ENCODE measurements at places on chromosomes 7 and 10.
A peak's percentile ranks its signal among the peaks of the same experiment; 100 is the strongest.

- no peak for DNase-seq
Measured at GRCh38 chr10:119313644-119314043, 106.3 kb downstream of the GRK5 start.

GRCh38 chr7:133676805-133677370 is 424.0 kb downstream of the EXOC4 start:
- DNase-seq = no peak

DNA sequence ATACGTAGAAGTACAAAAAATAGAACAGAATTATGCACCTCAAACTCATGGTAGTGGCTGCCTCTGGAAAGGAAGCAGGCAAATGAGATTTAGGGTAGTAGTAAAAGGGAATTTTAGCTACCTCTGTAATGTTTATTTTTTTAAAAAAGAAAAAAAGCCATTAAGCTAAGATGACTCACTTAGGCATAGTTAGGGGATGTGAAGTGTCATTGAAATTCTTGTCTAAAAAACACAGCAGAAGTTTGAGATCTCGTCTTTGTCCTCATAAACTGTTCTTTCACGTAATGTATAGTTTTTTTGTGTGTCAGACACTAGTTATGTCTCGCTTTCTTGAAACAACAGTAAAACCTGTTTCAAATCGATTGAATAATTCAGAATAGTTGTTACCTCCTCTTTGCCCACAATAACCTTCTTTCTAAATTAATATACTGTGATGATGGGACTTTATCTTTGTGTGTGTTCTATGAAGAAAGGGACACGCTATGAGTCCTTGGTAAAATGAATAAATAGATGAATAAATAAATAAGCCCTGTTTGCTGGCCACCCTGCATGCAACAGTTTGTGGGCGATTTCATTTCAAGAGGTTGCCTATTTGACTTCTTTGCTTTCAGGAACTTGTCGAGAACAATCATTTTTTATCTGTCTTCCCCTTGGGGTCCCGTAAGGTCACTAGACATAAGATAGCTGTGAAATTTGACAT is 14.5 kb upstream of the FBXW4 start:
- no peak for DNase-seq

- no peak for DNase-seq
Measured at GRCh38 chr10:17651896-17652295, 7.9 kb downstream of the STAM start.

- no peak for DNase-seq
Measured at GRCh38 chr10:49090696-49091380, 24.5 kb downstream of the VSTM4 start.

GRCh38 chr10:103374263-103374662 is 6.5 kb downstream of the TAF5 start:
- no peak for DNase-seq

DNA sequence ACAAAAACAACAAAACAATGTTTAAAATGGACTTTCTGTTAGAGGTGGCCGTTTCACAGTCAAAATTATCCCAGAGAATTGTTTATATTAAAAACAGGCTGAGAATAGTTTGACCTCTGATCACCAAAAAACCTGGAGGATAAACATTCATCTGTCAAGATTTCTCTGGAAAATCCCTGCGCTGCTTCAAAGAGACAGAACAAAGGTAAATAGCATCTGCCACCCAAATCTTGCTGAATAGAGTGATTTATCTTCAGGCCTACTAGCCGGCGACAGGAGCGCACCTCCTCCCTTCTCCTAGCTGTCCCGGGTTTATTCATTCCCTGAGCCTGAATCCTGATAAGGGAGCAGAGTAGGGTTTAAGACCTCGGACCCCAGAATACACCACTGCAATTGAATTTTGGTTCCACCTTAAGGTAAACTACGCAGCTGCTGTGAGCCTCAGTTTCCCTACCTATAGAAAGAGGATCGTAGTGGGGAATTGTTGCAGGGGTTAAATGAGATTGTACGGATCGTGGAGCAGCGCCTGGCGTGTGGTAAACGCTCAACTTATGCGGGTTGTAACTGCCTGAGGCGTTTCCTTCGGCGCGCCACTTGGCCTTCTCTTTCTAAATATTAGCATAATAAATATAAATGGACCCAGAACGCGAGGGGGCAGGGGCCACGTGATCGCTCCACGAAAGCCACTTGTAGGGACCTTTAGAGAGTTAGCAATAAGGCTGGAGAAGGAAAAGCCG is 498 bp upstream of the ST7 start:
- peak; percentile 70 for DNase-seq

- no peak for DNase-seq
Measured at GRCh38 chr7:138565071-138565450, 105.0 kb downstream of the TRIM24 start.

DNA sequence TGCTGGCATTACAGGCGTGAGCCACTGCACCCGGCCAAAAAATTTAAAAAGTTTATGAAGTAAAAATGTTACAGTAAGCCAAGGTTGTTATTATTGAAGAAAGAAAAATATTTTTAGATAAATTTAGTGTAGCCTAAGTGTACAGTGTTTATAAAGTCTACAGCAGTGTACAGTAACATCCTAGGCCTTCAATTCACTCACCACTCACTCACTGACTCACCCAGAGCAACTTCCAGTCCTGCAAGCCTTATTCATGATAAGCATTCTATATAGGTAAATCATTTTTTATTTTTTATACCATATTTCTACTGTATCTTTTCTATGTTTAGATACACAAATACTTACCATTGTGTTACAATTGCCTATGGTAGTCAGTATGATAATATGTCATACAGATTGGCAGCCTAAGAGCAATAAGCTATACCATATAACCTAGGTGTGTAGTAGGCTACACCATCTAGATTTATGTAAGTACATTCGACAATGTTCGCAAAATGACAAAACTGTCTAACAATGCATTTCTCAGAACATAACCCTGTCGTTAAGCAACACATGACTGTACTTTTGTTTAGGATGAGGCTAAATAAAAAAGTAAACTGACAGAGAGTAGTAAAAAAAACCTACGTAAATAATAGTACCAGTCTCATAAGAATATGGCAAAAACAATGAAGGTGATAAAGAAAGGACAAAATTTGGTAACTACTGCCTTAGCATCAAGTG is 77.8 kb upstream of the FAM133B start:
- DNase-seq = no peak

DNA sequence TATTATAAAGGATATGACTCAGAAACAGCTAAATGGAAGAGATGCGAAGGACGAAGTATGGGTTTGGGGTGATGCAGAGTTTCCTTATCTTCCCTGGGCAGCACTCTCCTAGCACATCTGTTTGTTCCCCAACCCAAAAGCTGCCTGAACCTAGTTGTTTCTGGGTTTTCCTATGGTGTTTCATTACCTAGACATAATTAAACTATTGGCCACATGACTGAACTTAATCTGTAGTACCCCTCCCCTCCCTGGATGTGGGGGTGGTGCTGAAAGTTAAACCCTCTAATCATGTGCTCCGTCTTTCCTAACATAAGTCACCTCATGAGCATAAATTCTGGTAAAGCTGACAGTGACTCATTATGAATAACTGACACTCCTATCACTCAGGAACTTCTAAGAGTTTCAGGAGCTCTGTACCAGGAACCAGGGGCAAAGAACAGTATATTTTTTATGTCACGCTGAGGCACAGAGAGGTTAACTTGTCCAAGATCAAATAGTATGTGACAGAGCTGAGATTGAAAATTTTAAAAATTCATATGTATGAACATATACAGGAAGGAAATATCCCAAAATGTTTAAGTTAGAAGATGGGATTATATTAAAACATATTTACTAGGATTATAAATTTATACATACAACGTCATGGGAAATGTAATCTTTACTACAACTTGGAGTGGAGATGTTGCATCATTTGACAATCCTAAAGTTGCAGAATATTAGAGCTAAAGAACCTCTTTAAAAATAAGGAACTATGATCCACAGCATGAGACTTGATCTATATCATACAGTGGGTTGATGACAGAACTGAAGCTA is 4.8 kb downstream of the STRIP2 start:
- DNase-seq = no peak

GRCh38 chr10:109191341-109191740 is 732.0 kb downstream of the XPNPEP1 start:
- no peak for DNase-seq

GRCh38 chr7:158428837-158429753 is 158.5 kb downstream of the PTPRN2 start:
- no peak for DNase-seq

DNA sequence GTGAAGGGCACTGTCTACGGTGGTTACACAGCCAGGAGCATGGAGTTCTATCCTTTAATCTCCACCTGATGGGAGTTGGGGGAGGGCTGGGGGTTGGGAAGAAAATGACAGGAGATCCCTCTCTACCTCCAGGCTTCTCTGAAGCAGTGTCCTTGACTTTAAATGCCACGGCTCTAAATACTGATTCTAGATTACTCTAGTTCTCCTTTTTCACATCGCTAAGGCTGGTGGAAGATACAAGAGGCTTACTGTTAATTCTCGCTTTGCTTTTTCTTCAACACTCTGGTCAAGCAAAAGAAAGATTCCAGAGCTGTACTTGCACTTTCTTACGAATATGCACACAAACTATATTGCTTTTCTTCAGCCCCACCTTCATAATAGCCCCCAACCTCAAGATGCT is 30.5 kb downstream of the ARL3 start:
- no peak for DNase-seq

DNA sequence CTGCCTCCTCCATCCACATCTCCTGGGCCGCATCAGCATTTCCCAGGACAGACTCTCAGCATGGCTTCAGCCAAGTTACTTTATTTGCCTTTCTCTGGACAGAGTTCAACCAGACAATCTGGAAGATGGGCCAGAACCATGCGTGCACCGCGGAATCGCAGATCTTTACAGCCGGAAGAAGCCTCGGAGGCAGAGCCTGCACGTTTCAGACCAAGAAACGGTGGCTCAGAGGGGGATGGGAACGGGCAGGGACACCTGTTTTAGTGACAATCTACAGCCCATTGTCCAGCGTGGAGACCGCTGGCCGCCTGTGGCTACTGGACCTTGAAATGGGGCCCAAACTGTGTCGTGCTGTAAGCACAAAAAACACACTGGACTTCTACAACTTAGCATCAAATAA is 3.5 kb downstream of the VIPR2 start:
- no peak for DNase-seq

- no peak for DNase-seq
Measured at GRCh38 chr10:34339816-34340553, 475.1 kb downstream of the PARD3 start.

GRCh38 chr7:31890198-31890597 is 180.0 kb downstream of the PDE1C start:
- DNase-seq = no peak

DNA sequence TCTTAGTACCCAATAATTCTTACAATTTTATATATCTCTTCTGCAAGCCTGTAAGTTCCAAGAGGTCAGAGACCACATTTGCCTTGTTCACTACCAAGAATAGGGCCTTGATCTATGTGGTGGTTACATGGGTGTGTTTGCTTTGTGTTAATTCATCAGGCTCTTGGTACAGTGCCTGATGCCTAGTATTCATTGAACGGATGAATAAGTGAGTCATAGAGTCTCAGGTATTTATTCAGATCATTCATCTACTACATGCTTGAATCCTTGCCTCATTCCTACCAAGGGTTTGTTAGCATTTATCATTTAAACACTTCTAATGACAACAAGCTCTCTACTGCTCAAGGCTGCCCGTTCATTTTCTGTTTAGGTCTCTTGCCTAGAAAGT is 11.3 kb upstream of the SGPL1 start:
- peak; percentile 40 for DNase-seq

GRCh38 chr10:48511875-48512231 is 93.0 kb downstream of the ARHGAP22 start:
- DNase-seq = no peak

All from NCI-H345 (cell line).